Pancreas (tissue), 10 donors: ENCODE measurements at places on chromosomes 13 and 19. TPM values are rescaled to one million over a fixed set of nuclear protein-coding genes. Genes with fewer than 3 reads are reported as not detected.

DNA sequence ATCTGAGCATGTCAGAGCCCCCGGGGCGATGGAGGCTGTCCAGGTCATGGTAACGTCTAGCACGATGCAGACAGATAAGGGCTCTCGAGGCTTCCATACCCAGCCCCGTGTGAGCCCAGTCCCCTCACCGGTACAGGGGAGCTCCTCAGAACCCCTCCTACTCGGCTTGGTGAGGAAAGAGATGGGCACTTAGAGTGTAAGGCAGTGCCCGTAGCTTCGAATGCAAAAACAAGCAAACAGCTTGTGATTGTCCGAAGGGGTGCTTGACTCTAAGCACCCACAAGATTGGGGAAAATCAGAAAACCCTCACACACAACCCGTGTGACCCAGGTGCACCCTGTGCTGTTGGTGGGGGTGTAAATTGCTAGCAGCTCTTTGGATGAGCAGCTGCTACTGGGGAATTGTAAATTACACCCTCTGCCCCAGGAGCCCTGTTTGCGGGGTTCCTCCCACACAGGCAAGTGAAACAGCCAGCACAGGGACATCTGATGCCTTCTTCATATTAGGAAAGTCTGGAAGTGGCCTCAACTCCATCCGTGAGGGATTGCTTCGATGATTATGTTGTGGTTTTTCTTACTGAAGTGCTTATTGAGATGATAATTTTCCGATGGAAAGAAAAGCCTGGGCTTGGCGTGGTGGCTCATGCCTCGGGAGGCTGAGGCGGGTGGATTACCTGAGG, 918 bp upstream of the PSPN start:
- no peak overlapping the region for H3K27ac ChIP-seq
- DNase-seq = no peak
- H3K4me1 ChIP-seq = no peaks in the 10 kb centered on the region

The VSTM2B gene
- total RNA-seq = not detected

The CGB5 gene
- total RNA-seq = not detected

The FPR1 gene
- 3.5 TPM for total RNA-seq

The ZNF135 gene
- total RNA-seq = 1.1 TPM
